ENCODE measurements at places on chromosomes 12 and 14.

- DNase-seq: no peak
These were observed 339.3 kb downstream of the EGLN3 start for GRCh38 chr14:33611405-33612196.

DNA sequence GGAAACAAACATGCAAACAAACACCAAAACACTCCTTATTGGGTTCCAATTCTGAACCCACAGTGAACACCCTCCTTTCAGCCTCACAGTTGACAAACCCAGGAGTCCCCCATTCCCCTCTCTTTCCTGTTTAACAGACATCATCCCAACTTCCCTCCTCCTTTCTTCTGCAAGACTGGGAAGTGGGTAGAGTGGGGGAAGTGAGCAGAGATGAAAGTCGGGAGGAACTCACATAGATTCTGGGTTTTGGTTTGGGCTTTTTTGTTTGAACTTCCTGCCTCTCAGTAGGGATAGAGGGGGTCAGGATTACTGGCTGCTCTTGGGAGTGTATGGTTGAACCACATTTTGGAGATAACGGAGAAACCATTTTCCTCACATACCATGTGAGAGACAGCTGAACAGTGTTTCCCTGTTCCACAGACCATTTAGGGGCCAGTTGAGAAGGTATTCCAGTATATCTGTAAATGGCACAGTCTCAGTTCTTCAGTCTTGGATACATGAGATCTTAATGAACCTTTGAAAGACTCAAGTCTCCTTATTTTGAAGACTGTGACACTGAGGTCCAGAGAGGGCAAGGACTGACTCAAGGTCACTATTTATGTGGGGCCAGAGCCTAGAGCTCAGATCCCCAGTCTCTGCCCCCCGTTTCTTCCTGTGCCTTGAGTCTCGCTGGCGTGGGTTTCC lies 3.9 kb upstream of the GPR84 start:
- DNase-seq: no peak

DNA sequence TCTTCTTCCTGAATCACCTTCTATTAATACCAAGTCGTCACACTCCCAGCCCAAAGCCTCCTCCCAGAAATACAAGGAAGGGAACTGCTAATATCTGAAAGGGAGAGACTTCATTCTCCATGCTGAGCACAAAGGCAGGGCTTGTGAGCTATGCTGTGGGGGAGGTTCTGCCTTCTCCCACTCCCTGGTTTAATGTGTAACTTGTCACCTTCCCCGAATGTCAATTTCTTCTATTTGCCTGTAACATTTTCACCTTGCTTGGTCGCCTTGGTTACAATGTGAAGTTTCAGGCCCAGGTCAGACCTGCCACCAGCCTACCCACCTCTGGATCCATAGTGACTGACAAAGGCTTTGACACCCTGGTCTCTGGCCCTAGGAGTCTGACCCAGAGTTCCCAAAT lies 82.0 kb upstream of the ESRRB start:
- DNase-seq: no peak

DNA sequence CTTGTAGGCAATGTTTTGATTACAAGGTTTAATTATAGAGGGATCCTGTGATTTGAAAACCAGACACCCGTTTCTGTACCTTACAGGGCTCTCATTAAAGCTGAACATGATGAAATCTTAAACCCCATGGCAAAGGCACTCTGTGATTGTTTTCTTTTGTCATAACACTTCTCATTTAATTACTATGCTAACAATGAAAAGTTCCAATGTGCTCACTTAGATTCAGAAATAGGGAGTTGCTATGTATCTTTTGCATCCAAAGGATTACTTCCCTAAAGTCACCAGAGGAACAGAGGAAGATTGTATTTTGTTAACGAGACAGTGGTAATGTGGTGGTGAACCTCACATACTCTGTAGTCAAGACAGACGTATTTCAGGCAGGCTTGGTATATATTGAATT lies 81.5 kb upstream of the MYF6 start:
- no peak for DNase-seq

All from NCI-H774 (cell line).